NAMALWA (cell line): ENCODE measurements at places on chromosomes 7 and 10.

- DNase-seq, result peak; percentile 54
Measured at GRCh38 chr10:25226775-25227682, 52.2 kb downstream of the GPR158 start.

GRCh38 chr10:122419016-122419415, 35.4 kb upstream of the ARMS2 start:
- no peak for DNase-seq

- DNase-seq, result no peak
Measured at GRCh38 chr7:106566196-106566595, 94.8 kb downstream of the CCDC71L start.

GRCh38 chr10:34081347-34081743, 733.8 kb downstream of the PARD3 start:
- DNase-seq, result no peak

DNA sequence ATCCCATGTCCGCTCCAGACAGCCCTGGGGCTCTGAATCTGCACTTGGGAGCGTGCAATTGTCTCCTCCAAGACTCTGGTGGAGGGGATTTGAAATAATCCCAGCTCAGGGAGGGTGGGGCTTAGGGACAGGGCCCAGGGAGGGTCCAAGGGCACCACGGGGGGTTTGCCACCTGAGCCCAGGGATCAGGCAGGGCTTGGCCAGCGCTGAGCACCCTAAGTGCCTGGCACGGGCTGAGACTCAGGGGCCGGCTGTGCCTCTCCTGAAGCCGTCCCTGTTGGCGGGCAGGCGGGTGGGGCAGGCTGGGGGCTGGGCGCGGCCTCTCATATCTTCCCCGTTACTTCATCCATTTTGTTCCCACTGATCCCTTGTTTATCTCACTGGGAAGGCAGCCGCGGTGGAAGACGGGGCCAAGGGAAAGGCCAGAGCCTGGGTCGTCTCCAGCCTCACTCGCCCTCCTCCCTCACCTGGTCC, 41.8 kb upstream of the ELN start:
- no peak for DNase-seq

- DNase-seq, result no peak
Measured at GRCh38 chr7:17983221-17984062, 43.1 kb upstream of the SNX13 start.

DNA sequence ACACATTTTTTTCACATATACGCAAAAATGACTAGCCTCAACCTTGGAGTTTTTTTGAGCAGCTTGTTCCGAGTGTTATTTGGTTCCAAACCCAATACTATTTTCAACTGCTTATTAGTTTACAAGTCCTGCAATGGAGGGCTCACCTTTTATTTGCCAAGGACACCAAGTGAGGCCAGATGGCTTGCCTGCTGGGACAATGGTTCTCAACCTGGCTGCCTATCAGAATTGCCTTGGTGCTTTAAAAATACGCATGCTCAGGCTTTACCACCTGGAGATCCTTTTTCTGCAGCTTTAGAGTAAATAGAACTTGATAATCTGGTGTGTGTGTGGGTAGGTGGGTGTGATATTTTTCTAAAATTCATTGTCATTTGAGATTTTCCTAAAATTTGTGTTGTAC, 276.8 kb downstream of the MTERF1 start:
- no peak for DNase-seq

- DNase-seq, result no peak
Measured at GRCh38 chr10:55630491-55631056, 730.5 kb downstream of the ZWINT start.

DNA sequence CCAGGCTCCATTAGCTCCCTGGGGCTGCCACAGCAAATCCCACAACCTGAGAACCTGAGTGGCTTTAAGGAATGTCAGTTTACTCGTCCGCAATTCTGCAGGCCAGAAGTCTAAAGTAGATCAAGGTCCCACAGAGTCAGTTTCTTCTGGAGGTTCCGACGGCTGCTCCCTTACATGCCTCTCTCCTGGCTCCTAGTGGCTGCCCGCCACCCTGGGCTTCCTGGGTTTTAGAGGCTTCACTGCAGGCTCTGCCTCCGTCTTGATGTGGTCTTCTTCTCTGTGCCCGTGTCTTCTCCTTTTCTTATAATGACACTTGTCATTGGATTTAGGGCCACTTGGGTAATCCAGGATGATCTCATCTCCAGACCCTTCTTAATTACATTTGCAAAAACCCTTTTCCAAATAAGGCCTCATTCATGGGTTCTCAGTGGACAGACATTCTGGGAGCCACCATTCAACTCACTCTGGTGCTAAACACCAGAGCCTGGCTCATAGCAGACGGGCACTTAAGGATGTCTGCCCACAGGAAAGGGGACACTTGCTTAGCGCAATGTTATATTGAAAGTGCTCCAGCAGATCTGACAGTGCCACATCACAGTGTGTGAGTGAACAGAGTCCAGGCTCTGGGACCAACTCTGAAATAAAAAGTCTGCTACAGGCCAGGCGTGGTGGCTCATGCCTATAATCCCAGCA, 77.6 kb downstream of the VWC2 start:
- no peak for DNase-seq

GRCh38 chr10:74882427-74882826, 56.0 kb downstream of the KAT6B start:
- no peak for DNase-seq

GRCh38 chr7:48426966-48427555, 255.8 kb downstream of the ABCA13 start:
- DNase-seq, result no peak

GRCh38 chr10:8876171-8876570, 821.7 kb downstream of the GATA3 start:
- DNase-seq, result no peak

DNA sequence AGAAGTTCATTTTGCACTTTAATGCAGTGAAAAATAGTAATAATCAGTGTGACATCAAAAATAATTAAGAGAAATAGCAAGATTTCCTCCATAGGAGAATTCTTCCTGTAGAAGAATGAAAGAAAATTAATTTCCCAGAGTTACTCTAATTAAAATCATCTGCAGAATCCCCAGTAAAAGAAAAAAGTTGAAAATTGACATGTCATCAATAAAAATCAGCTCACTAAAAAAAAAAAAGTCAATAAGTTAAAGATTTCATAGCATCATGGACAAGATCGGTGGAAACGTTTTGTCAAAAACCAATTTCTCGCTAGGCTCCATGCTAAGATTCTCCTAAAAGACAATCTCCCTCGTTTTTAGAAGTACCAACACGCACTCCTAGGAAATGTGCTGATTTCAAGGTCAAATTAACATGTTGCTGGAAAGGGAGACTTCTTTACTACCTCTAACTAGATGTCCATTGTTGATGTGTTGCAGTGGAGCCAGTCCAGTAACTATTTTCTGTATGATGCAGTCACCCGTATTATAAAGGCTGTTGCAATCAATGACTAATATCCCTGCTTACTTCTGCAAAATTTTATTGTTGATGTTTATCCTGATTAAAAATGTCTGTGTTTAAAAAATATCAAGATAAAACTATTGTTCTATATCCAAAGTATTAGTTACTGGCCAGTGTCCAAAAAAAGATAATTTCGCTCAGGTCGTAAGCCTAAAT, 591.9 kb upstream of the MGMT start:
- no peak for DNase-seq

GRCh38 chr7:22856416-22856815, 33.8 kb upstream of the TOMM7 start:
- DNase-seq, result no peak

GRCh38 chr10:59068581-59069191, 107.8 kb upstream of the PHYHIPL start:
- DNase-seq, result no peak

DNA sequence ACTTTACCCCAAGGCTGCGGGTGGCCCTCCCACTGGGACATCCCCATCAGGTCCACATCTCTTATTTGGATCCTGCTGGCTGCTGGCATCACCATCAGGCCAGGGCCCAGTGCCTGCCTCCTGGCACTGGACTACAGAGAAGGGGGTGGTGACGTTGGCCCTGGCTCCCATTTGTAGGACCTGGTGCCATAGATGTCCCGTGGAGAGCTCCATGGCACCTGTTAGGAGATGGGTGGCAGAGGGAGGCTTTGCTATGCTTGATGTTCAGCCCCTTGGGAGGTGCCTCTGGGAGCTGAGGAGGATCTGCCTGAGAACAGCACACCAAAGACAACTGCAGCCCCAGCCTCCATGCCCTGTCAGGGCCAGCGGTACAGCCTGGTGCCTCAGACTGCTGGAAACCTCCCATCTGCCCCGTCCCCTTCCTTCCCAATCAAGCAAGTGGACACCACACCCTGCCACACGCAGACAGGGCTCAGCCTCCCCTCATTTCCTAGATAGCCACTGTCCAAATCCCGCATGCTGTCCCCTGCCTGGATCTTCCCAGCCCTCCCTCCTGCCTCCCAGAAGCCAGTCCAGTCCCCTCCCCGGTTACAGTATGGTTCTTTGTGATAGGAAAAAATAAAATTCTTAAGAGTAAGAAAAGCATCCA, 230.0 kb upstream of the GRB10 start:
- DNase-seq, result no peak

DNA sequence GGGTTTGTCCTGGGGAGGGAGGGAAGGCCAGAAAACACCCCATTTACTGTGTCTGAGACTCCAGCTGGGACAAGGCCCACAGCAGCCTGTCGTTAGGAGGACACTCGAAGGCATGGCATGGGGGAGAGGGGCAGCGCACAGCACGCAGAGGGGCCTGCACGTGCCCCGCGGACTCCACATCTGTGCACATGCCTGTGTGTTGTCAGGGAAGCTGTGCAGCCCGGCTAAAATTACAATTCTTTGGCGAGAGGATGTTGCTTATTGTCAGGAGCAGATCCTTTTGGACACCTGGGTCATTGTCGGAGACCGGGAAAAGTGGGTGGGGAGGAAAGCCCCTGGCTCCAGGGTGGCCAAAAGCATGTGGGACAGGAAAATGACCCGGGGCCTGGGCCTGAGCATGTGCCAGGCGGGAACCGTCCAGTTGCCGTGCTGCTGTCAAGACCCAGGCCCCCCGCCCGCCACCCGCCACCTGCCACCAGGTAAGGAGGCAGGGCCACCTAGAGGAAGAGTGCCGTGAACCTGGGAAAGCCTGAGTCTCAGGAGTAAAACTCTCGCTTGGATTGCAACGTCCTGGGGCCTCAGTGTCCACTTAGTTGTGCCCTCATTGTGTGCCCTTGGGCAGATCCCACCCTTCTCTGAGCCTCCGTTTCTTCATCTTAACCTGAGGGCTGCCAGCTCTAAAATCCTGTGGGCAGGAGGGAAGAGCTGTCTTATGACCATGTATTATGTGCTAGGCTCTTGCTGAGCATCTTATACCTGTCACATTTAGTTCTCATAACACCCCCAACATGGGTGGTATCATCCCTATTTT, 7.2 kb downstream of the VSIR start:
- DNase-seq, result no peak

DNA sequence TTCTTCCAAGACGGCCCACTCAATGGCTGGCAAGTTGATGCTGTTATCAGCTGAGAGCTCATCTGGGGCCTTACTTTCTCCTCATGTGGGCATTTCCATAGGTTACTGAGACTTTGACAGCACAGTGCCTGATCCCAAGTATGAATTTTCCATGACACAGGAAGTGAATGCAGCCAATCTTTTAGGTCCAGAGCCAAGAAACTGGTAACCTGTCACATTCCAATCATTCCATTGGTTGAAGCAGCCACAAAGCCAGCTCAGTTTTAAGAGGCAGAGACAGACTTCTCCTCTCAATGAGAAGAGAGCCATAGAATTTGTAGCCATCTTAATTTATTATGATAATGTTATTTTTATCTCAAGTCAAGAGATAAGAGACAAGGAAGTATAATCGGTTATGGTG, 775.5 kb downstream of the CNTNAP2 start:
- no peak for DNase-seq

DNA sequence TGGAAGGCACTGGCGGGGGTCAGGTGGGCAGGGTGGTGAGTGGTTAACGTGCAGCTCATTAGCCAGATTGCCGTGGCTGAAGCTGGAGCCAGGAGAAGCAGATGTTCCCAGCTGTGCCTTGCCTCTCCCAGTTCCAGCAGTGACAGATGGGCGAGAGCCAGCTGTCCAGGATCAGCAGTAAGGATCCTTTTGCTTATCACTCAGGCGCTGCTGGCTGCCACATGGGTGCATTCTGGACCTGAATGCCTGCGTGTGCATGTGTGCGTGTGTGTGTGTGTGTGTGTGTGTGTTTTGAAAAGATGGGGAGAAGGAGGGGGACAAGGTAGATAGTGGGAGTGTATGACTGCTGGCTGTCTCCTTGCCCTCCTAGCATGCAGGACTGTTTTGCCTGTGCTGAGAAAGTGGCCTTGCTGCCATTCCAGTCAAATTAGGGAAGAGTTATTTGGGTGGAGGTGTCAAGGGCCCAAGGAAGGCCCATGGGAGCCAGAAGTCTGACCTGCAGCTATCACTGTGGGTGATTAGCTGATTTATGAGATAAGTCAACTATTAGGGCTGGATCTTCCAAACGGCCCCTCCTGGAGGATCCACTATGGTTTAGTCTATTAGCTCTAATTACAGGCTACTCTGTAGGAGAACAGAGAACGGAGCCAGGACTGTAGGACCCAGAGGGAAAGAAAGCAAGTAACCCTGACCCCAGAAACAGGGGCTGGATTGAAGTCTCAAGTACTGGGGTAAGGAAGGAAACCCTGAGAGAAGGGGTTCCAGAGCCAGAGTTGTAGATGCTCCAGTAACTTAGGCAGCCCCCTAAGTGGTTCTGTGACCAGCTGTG, 3.3 kb downstream of the EPHA1 start:
- DNase-seq, result no peak

DNA sequence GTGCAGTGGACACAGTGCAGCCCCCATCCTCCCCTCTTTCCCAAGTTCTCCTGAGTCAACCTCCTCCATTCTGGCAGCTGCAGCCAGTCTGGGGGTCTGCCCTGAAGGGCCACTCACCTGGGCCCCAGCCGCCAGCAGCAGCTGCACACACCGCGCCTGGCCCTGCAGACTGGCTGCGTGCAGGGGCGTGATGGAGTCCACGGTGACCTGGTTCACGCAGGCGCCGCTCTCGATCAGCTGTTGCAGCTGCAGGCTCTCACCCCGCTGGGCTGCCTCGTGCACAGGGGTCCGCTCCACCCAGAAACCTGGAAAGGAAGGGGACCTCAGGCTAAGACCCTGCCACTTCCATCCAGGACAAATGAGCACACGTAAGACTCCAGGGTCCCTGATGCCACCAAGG, 13.6 kb downstream of the ASB13 start:
- DNase-seq, result no peak

- DNase-seq, result no peak
Measured at GRCh38 chr10:22693371-22693784, 21.0 kb downstream of the PIP4K2A start.

- no peak for DNase-seq
Measured at GRCh38 chr10:72887043-72887442, 6.5 kb upstream of the OIT3 start.

- DNase-seq, result no peak
Measured at GRCh38 chr7:84207025-84207424, 12.4 kb upstream of the SEMA3A start.

- no peak for DNase-seq
Measured at GRCh38 chr10:70404787-70405036, 767 bp downstream of the EIF4EBP2 start.

- DNase-seq, result no peak
Measured at GRCh38 chr7:144384555-144385245, 18.8 kb downstream of the NOBOX start.

GRCh38 chr7:38880454-38880853, 28.5 kb downstream of the VPS41 start:
- DNase-seq, result no peak

GRCh38 chr10:34337917-34338316, 477.2 kb downstream of the PARD3 start:
- DNase-seq, result no peak
